ENCODE measurements at places on chromosomes 6 and 20. TPM values are rescaled to one million over a fixed set of nuclear protein-coding genes. Genes with fewer than 3 reads are reported as not detected.

- no peak overlapping the region for H3K27ac ChIP-seq
- no peak overlapping the region for H3K4me3 ChIP-seq
- no peak for DNase-seq
- no peaks in the 10 kb centered on the region for H3K27me3 ChIP-seq
- no peaks in the 10 kb centered on the region for H3K4me1 ChIP-seq
Measured at GRCh38 chr20:258963-259362, 1.4 kb downstream of the DEFB132 start.

Gene PTK6
- 0.08 TPM for polyA plus RNA-seq

DNA sequence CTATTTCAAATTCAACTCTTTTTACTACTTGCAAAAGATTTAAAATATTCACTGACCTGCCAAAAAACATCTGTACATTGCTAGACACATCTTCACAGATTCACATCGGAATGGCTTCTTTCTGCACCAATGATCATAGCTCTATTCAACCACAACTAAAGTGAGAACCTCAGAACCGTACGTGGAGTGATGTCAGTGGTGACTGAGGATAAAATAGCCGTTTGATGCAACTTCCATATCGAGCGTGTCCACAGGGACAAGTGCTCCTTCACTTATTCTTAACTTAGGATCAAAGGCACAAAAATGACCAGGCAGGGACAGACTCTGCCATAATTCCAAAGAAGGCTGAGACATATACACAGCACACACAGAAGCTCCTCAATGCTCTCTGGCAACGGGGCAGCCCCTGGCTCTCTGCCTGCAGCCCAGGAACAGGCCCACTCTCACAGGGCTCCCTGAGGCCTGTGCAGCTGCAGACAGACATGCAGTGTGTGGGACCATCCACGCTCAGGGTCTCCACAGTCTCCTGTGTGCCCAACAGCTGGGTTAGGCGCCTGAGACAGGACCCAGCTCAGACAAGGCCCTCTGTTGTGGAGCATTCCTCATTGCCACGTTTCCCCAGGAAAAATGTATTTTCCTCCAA, 22.8 kb downstream of the FYN start:
- H3K36me3 ChIP-seq = no peaks in the 10 kb centered on the region
- no peak for DNase-seq
- no peaks in the 10 kb centered on the region for H3K27me3 ChIP-seq
- no peak overlapping the region for H3K27ac ChIP-seq

DNA sequence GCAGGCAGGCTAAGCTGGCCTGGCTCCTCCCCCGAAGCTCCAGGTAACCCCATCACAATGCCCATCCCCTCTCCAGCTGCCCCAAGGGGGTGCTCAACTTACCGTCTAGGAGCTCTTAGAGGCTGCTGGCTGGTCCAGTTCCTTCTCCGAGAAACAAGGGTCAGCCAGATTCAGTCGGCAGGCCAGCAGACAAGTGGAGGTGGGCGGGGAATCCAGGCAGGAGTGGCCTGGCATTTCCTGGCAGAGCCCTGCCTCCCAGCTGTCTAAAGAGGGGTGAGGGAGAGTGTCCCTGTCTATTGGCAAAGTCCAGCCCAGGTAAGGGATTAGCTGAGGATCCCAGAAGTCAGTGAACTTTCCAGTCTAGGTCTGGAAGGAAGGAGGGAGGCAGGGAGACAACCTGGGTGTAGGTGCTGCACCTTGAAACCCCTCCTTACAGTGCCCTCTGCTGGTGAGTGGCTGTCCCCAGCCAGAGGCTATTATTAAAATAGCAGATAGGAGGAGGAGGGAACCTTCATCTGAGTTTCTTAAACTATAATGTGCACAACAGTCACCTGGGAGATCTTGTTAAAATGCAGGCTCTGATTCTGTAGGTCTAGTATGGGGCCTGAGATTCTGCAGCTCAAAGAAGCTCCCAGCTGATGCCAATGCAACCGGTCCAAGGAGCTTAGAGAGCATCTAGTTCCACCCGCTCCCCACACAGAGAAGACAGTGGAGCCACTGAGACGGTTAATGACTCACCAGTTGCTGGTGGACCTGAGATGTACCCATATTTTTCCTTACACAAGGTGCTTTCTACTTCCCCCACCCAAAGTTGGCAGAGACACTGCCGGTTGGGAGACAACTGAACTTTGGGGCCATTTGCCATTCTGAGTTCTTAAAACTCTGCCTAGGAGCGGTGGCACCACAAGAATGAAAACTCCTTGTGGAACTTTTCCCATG, at the start of gene UNC5CL:
UNC5CL (minus strand) TSS at position 162 of the 939 bp plus-strand sequence. CDS start 4,147 bp downstream, outside the sequence.
- H3K36me3 ChIP-seq = no peaks in the 10 kb centered on the region
- no peaks in the 10 kb centered on the region for H3K27me3 ChIP-seq
- H3K4me1 ChIP-seq = no peaks in the 10 kb centered on the region
- DNase-seq = no peak
- no peak within 1 kb of the TSS for H3K27ac ChIP-seq

- no peaks in the 10 kb centered on the region for H3K4me1 ChIP-seq
- H3K27me3 ChIP-seq = no peaks in the 10 kb centered on the region
- no peak overlapping the region for H3K4me3 ChIP-seq
- DNase-seq = no peak
- no peaks in the 10 kb centered on the region for H3K36me3 ChIP-seq
- no peak overlapping the region for H3K27ac ChIP-seq
Measured at GRCh38 chr6:76792394-76792793, 670.9 kb downstream of the HTR1B start.

Gene FOXA2
- not detected for polyA plus RNA-seq

Gene DACT2
- polyA plus RNA-seq = 0.27 TPM

DNA sequence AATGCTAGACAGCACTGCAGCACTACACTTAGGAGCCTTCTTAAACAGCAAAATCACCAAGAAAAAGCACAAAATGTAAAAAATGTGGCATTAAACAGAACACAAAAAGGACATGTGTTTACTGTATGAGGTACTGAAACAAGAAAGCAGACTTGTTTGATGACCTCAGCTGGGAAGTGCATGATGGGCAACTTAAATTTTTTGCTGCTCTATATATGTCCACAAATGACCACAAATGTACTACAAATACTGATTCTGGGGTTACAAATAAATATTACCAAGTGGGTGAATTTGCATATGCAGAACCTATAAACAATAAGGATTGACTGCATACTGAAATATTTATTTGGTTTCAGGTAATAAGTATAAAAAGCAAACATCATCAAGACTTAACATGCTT, 13.1 kb downstream of the RAB23 start:
- no peak overlapping the region for H3K4me3 ChIP-seq
- H3K36me3 ChIP-seq = no peaks in the 10 kb centered on the region
- no peaks in the 10 kb centered on the region for H3K4me1 ChIP-seq
- DNase-seq = no peak
- no peaks in the 10 kb centered on the region for H3K27me3 ChIP-seq
- no peak overlapping the region for H3K27ac ChIP-seq

DNA sequence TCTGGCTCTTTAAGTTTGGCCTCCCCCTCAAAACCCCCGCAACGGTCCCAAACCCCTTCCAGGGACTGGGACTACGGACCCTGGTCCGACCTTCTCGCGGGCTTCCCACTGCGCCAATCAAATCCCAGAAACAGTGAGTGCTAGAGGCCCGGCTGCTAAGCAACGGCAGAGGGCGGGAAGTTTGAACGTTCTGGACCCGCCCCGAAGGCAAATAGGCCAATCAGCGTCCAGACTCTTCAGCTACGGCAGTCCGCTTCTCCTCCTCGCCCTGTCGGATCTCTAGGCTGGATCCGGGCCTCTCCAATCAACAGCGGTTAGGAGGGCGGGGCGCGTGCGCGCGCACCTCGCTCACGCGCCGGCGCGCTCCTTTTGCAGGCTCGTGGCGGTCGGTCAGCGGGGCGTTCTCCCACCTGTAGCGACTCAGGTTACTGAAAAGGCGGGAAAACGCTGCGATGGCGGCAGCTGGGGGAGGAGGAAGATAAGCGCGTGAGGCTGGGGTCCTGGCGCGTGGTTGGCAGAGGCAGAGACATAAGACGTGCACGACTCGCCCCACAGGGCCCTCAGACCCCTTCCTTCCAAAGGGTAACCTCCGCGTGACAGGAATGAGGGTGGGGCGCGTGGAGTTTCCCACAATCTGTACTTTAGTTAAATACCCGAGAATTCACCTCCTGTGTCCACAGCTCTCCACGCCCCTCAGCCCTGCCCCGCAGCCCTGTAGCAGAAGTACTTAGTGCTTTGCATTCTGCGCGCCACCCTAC, at the start of gene MSH5:
MSH5 (plus strand) TSS at position 367 of the 758 bp plus-strand sequence. CDS start 462 bp downstream, outside the sequence.
- H3K4me1 ChIP-seq = peaks cover 7% of the 10 kb centered on the region
- no peak within 1 kb of the TSS for H3K27ac ChIP-seq
- no peaks in the 10 kb centered on the region for H3K36me3 ChIP-seq
- peak within 1 kb of the TSS; percentile 56 for H3K4me3 ChIP-seq
- DNase-seq = peak; percentile 98
- H3K27me3 ChIP-seq = no peaks in the 10 kb centered on the region

GRCh38 chr6:84042603-84043002, 9.0 kb downstream of the MRAP2 start:
- no peaks in the 10 kb centered on the region for H3K36me3 ChIP-seq
- H3K27me3 ChIP-seq = no peaks in the 10 kb centered on the region
- no peak for DNase-seq

GRCh38 chr20:57892471-57892870, 182.7 kb upstream of the PMEPA1 start:
- H3K27me3 ChIP-seq = no peaks in the 10 kb centered on the region
- DNase-seq = no peak
- no peaks in the 10 kb centered on the region for H3K4me1 ChIP-seq
- no peak overlapping the region for H3K4me3 ChIP-seq
- no peaks in the 10 kb centered on the region for H3K36me3 ChIP-seq
- no peak overlapping the region for H3K27ac ChIP-seq

GRCh38 chr6:28696682-28697081, 171.0 kb downstream of the GPX5 start:
- H3K4me3 ChIP-seq = no peak overlapping the region
- no peak overlapping the region for H3K27ac ChIP-seq
- H3K27me3 ChIP-seq = no peaks in the 10 kb centered on the region
- H3K4me1 ChIP-seq = no peaks in the 10 kb centered on the region

DNA sequence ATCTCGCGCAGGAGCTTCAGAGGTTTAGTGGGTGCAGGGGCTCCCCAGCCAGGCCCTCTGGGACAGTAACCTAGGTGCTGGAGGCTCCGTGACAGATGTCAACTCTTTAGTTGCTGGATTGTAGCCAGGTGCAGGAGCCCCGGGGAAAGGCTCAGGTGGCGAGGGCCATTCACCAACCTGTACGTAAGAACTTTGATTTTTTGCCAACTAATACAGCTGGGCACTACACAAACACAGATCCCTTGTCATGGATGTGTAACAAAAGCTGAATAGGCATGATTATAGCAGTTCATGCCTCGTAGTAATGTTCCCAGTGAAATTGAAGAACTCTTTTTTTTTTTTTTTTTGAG, 82.6 kb downstream of the CDC5L start:
- no peaks in the 10 kb centered on the region for H3K27me3 ChIP-seq
- H3K36me3 ChIP-seq = no peaks in the 10 kb centered on the region
- DNase-seq = no peak
- no peak overlapping the region for H3K4me3 ChIP-seq

DNA sequence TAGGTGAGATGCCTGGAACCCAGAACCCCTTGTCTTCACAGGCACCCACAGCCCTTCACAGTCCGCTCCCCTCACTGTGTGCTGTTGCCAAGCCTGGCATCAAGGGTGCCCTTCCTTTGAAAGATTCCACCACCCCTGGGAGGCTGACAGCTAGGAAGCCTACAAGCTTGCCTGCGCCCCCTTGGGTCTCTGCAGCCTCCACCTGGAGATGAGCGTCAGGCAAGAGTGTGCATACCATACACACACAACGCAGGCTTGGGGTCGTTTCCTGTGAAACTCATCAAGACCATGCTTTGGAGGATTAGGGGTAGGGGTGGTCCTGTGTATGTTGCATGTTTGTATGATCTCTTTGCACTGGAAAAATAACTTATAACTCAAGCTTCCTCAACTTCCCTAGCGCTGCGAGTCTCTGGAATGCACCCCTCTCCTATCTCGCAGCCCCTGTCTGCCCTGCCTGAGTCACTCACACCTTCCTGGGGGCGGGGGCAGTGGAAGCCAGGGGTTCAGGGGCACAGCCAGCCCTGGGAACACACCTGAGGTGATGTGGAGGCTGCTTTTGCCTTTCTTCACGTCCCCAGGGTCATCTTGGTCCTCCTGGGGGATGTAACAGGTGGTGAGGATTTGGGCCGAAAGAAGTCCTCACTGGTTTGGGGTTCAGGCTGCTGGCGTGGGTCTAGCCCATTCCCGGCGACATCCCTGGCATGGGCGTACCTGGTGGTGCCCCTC, 67.2 kb downstream of the SSR1 start:
- no peak overlapping the region for H3K27ac ChIP-seq
- no peaks in the 10 kb centered on the region for H3K36me3 ChIP-seq
- H3K27me3 ChIP-seq = no peaks in the 10 kb centered on the region
- DNase-seq = no peak
- no peaks in the 10 kb centered on the region for H3K4me1 ChIP-seq

GRCh38 chr6:42066156-42066675, 15.9 kb downstream of the TAF8 start:
- H3K27me3 ChIP-seq = no peaks in the 10 kb centered on the region
- H3K36me3 ChIP-seq = no peaks in the 10 kb centered on the region
- no peak overlapping the region for H3K4me3 ChIP-seq
- no peak overlapping the region for H3K27ac ChIP-seq

DNA sequence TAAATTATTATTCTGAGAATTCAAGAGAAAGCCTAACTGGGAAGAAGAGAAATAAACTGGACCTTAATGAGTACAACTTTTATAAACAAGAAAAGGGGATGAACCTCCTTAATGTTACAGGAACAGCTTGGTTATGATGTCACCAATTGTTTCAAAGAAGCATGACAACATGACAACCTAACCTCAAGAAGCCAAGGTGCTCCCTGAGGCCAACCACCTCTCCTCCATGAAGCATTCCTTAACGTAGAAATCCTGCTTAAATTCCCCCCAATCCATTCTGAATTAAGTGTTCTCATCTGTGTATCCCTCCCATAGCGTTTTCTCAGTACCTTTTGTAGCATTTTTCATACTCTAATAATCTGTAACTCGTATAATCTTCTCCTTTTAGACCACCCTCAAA, 1.7 kb downstream of the HBS1L start:
- H3K4me1 ChIP-seq = peaks cover 1% of the 10 kb centered on the region
- no peak overlapping the region for H3K27ac ChIP-seq
- no peak for DNase-seq

Gene LINC00237
- polyA plus RNA-seq = not detected

DNA sequence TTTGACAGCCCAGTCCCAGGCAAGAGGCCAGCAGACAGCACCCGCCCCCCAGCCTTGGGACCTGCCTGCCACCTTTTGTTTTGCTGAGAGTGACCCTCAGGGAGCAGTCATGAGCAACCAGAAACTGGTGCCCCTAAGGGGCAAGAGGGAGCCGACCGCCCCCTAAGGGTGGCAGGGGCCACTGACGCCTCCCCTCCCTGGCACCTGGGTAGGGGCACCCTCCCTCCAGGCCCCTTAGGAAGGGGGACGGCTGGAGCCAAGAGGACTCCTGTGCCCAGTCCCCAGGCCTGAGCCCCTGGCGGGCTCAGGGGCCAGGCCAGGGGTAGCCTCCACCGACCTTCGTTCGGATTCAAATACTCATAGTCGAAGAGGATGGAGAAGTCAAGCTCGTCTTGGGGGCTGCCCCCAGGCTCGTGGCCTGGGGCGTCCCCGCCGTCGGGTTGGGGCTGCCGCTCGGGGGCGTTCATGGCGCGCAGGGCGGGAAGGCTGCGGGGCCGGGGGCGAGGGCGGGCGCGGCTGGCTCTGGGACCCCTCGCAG, 417 bp downstream of the NFATC2 start:
- no peak overlapping the region for H3K27ac ChIP-seq
- no peaks in the 10 kb centered on the region for H3K27me3 ChIP-seq
- peak overlapping the region; percentile 23 for H3K4me3 ChIP-seq
- no peaks in the 10 kb centered on the region for H3K36me3 ChIP-seq

- no peak overlapping the region for H3K27ac ChIP-seq
- no peaks in the 10 kb centered on the region for H3K36me3 ChIP-seq
- peaks cover 25% of the 10 kb centered on the region for H3K4me1 ChIP-seq
- no peaks in the 10 kb centered on the region for H3K27me3 ChIP-seq
- no peak overlapping the region for H3K4me3 ChIP-seq
Measured at GRCh38 chr6:11277275-11278206, 45.1 kb upstream of the NEDD9 start.

Data from ovary (tissue), 10 donors.